ENCODE measurements at places on chromosomes 5 and 9.

- DNase-seq: no peak
Measured at GRCh38 chr9:123044586-123044985, 11.1 kb downstream of the GPR21 start.

- no peak for DNase-seq
Measured at GRCh38 chr5:143051244-143052058, 281.3 kb downstream of the ARHGAP26 start.

DNA sequence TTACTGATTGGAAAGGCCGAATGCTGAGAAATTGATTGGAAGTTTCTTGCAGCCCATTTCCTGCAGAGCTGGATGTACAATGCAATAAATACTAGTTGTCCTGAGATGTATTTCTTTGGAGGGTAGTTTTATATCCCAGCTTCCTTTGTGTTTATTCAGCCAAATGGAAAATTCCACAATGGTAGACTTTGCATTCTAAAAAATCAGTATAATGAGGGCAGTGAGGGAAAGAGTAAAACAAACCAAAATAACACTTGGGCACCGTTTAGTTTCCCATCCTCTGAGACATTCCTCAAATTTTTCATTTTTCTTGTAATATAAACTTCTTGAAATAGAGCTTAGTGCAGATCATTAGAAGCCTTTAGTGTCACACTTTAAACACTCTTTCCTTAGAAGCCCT is 379.4 kb downstream of the EBF1 start:
- no peak for DNase-seq

- DNase-seq: no peak
Measured at GRCh38 chr5:31346896-31347551, 153.5 kb downstream of the CDH6 start.

- no peak for DNase-seq
Measured at GRCh38 chr5:153713943-153714342, 223.5 kb downstream of the GRIA1 start.

DNA sequence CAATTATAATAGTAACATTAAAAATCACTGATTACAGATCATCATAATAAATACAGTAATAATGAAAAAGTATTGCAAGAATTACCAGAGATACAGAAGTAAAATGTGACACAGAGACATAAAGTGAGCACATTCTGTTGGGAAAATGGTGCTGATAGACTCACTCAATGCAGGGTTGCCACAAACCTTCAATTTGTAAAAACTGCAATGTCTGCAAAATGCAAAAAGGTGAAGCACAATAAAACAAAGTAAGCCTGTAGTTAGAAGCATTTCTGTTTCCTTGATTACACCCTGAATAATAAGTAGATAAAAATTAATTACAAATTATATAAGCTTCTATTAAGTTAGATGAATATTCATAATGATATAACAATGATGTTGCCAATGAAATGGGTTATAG is 736.2 kb upstream of the CHD1 start:
- no peak for DNase-seq

- no peak for DNase-seq
Measured at GRCh38 chr5:67160985-67161384, 35.6 kb downstream of the CD180 start.

- no peak for DNase-seq
Measured at GRCh38 chr5:166845044-166845443, 1446.4 kb upstream of the WWC1 start.

DNA sequence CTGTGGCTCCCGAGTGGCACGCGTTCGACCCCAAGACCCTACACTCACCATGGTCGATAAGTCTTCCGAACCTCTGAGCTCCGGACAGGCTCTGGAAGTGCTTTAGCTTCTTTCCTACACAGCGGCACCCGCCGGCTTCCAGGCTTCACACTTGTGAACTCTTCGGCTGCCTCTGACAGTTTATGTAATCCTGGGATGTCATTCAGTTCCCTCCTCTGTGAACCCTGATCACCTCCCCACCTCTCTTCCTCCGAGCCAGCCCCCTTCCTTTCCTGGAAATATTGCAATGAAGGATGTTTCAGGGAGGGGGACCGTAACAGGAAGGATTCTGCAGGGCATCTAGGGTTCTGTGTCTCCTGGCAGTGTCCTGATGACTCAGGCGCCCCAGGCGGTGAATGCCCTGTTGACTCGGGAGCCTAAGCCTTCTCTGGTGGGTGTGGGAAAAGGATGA is at the start of gene CD14:
Gene CD14, minus strand, starts transcription at position 155 of the 451 bp plus-strand sequence. Its CDS starts 104 bp downstream, at position 51.
- DNase-seq: no peak

- DNase-seq: no peak
Measured at GRCh38 chr5:179187681-179188575, 127.8 kb downstream of the ZNF354C start.

DNA sequence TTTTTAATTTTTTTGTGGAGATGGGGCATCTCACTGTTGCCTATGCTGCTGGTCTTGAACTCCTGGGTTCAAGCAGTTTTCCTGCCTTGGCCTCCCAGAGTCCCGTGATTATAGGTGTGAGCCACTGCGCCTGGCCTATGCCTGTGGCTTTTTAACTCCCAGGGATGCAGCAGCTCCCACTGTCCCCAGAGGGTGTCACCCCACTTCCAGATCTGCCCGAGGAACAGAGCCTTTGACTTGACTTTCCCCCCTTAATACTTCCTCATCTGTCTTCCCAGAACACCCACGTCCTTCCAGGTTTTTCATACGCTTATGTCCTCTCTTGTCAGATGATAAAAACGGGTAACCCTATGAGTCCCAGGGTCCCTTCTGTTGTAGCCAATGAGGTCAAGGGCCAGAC is 7.6 kb upstream of the PRRC2B start:
- DNase-seq: no peak

DNA sequence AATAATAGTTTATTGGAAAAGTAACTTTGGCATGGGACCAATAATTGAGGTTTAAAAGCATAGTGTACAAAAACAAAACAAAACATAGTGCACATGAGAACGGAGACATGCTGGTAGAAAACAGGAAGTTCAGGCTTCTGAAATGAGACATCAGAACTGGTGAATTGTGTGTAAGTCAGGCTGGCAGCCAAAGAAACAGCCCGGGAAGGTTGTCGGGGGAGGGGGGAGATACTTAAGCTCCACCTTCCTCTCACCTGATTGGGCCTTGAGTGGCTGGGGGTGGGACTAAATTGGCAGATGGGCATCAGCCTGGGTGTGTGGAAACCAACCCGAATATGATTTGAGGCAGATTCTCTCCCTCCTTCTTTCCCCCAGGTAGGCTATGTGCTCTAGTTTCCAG is 256.3 kb downstream of the SMARCA2 start:
- DNase-seq: no peak

DNA sequence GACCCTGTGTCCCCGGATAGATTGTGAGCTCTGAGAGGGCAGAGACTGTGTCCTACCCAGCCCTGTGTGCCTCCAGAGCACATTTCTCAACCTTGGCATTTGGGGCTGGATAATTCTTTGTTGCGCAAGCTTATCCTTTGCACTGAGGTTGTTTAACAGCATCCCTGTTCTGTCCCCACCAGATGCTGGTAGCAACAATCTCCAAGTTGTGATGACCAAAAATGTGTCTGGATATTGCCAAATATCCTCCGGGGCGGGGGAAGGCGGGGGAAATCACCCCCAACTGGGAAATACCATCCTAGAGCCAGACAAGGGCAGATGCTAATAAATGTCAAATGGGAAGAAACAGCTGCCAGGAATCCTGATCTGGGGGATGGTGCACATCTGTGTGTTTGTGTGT is 24.0 kb upstream of the TNIP1 start:
- no peak for DNase-seq

GRCh38 chr9:93905473-93906133 is 49.6 kb downstream of the BARX1 start:
- DNase-seq: no peak

DNA sequence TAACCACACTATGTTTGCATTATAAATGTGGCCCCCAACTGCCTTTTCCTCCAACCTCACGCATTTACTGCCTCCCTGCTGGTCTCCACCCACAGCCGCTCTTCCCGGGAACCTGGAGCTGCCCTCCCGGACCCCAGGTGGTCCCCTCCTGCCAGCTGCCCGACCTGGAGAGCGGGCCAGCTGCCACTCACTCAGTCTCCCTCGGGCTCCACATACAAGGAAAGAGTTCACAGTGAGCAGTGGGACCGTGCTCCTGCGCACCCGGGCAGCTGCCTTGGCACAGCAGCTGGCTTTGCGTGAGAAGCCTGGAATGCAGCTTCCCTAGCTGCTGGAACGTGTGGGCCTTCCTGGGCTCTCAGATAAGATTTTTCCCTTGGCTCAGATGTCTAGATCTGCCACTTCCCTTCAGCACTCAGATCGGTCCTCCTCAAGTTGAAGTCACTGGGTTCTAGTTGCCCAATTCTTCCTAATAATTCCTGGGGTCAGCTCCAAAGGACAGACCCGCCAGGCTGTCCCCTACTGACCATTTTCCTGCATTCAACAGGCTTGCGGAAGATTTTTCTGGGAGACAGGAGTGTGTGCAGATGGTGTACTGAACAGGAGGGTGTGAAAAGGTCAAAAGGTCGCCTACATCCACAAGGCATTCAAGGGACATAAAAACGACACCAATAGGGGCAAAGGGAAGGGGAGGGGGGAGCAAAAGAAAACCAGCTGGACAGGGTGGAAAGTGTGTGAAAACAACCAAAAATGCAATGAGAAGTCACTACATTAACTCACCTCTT is 69.1 kb downstream of the MYO10 start:
- no peak for DNase-seq

DNA sequence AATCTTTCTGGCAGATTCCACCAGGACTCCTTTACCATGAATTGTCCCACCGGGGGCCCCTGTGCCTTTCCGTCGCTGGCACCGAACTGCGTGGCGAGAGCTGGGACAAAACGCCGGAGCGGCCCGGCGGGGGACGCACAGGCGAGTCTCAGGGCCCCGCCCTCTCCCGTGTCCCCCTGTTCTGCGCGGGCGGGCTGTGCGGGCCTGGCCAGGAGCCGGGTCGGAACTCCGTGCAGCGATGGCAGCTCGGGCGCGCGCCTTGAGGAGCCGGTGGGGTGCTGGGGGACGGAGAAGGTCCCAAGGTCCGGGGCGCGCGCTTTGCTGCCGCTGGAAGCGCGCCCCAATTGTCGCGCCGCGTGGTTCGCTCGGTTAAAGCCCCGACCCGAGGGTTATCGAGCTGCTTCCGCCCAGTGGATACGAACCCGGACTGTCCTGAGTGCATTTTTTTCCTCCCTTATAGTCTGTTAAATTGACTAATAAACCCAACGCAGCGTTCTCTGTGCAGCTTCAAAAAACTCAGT is 125.3 kb downstream of the TMEM174 start:
- no peak for DNase-seq

GRCh38 chr5:137199966-137200365 is 299.2 kb downstream of the SPOCK1 start:
- DNase-seq: no peak

- no peak for DNase-seq
Measured at GRCh38 chr9:77176106-77176505, 1.2 kb upstream of the VPS13A start.

- DNase-seq: no peak
Measured at GRCh38 chr5:118604106-118604505, 384.2 kb downstream of the DTWD2 start.

GRCh38 chr5:41527201-41527779 is 16.9 kb upstream of the PLCXD3 start:
- DNase-seq: no peak

GRCh38 chr9:33815781-33816180 is 1.2 kb upstream of the UBE2R2 start:
- no peak for DNase-seq

- no peak for DNase-seq
Measured at GRCh38 chr9:3992924-3993323, 306.9 kb downstream of the GLIS3 start.

DNA sequence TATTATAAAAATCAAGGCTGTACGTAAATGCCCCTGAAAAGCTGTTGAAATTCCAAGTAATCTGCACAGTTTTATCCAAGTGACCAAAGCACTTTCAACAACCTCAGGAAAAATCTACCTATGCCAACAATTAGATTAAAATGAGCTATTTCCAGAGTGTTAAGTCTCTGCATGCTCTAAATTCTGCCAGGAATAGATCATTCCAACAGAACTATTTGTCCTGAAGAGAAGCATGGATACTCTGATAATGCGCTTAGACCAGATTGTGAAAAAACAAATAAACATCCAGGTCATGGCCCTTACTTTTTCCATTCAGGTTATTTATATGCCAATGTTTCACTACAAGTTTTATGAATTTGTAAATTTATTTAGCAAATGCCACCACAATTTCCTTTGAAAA is 59.1 kb downstream of the PLK2 start:
- no peak for DNase-seq

DNA sequence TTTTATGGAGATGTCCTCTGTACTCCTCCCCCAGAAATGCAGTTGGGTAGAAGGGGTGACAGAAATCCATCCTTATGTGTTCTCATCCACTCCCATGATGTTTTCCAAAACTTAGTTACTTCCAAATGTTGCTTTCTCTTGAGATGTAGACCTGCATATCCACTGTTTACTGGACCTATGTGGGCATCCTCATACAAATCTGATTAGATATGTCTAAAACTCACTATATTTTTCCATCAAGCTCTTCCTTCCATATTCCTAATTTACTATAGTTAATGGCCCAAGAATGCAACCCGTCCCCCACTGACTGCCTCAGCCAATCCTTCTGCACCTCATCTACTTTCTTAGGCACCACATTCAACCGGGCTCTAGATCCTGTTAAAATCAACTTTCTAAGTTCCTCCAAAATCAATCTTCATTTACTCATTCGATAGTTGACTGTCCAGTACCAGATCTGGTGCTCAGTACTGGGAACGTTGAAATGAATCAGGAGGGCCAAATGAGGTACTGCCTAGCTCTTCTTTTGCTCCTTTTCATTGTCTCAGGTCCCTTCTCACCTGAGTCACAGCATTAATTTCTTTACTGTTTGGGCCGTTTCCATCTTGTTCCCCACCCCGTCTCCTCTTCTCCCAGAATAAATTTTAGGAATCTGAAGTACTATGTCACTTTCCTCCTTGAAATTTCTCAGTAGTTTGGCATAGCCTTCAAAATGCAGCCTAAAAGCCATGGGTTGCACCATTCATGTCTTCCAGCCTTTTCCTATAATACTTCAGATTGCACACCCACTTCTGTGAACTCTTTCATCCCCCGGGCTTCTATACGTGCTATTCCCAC is 7.9 kb downstream of the PLK2 start:
- DNase-seq: no peak

- DNase-seq: no peak
Measured at GRCh38 chr5:159316519-159317383, 13.5 kb downstream of the IL12B start.

DNA sequence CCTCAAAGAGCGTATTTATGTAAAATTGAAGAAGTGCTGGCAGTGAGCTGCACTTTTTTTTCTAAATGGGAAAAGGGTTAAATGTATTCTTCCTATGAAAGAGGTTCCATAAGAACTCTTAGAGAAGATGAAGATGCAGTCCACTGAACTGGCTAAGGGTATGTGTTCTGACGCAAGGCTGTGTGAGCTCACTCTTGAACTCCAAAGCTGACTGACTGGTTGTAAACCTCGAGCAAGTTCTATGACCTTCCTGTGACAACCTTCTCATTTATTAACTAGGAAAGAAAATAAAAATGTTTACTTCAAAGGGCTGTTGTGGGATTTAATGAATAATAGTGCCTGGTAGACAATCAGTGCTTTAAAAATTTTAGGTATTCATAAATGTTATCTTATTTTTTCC is 46.7 kb downstream of the POC5 start:
- DNase-seq: no peak
